Activated naive CD8-positive, alpha-beta T cell treated with anti-CD3 and anti-CD28 coated beads, Interleukin-2, amount 10 ng/mL, durations not matched to agents 7 days and 5 days (primary cell): ENCODE measurements at places on chromosomes 16 and 17. TPM values are rescaled to one million over a fixed set of nuclear protein-coding genes. Genes with fewer than 3 reads are reported as not detected.
A peak's percentile ranks its signal among the peaks of the same experiment; 100 is the strongest.

- no peak for DNase-seq
Measured at GRCh38 chr17:31533546-31534155, 142.2 kb downstream of the RAB11FIP4 start.

GRCh38 chr17:16818340-16818739 is 128.3 kb downstream of the CCDC144A start:
- no peak for DNase-seq

DNA sequence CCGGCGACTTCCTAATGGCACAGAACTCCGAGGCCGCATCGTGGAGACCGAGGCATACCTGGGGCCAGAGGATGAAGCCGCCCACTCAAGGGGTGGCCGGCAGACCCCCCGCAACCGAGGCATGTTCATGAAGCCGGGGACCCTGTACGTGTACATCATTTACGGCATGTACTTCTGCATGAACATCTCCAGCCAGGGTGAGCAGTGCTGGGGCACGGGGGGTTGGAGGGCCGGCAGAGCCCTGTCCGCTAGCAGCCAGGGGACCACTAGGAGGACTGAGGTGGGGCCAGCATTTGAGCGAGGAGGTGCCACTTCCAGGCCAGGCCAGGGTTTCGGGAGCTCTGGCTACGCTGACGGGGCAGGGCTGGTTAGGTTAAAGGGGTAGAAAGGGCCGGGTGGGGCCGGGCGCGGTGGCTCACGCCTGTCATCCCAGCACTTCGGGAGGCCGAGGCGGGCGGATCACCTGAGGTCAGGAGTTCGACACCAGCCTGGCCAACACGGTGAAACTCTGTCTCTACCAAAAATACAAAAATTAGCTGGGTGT is 5.1 kb downstream of the MPG start:
- no peak for DNase-seq

DNA sequence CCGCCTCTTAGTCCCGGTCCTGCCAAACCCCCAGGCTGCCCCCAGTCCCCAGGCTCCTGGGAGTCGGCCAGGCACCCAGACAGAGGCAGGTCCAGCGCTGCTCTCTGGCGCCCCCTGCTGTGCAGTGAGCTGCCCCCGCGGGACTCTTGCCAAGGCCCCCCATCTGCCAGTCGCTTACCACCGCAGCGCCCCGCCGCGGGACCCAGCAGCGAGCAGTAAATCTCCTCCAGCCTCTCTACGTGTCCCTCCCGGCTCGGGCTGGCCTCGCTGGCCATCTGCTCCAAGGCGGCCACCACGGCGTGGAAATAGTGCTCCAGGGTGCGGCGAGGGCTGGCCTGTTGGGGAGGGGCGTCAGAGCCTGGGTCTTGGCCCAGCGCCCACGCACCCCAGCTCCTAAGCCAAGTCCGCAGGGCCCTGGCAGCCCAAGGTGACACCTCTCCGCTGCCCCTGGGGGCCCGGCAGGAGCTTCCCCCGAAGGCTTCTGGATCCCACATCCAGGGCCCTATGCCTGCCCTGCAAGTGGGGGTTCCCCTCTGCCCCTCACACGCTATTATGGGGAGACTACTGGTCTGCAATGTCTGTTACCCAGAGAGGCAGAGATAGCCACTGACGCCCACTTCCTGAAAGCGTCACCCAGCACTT is 33.7 kb upstream of the MFSD6L start:
- DNase-seq: peak; percentile 65

DNA sequence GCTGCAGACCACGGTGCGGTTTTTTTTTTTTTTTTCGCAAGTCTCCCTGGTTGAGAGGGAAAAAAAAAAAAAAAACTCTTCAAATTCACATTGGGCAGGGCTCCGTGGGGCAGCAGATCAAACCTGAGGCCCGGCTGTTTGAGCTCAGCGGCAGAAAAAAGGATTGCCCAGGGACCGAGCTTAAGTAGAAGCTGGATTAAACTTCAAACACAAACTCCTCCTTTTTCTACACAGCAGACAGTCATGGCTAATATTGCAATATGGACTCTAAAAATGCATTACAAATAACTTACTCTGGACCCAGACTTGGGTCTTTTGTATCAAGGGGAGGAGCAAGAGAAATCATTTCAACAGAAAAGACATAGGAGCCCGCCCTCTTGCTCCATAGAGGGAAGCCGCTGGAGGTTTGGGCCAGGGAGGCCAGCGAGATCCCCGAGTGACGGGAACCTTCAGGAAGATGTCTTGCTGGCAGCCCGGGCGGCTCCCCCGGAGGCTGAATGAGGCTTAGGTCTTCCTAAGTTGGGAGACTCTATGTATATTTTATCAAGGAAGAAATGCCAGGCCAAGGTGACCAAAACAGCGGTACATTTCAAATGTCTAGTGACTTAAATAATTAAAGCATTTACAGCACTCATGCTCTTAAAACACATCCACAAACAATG is 167.7 kb downstream of the ZNF423 start:
- DNase-seq: no peak

- no peak for DNase-seq
Measured at GRCh38 chr16:87678618-87679017, 76.3 kb downstream of the JPH3 start.

GRCh38 chr17:44174427-44174826 is 3.9 kb downstream of the ASB16 start:
- DNase-seq: no peak

- no peak for DNase-seq
Measured at GRCh38 chr16:2472488-2472864, 1.4 kb downstream of the NTN3 start.

- DNase-seq: no peak
Measured at GRCh38 chr16:88415713-88416323, 33.1 kb downstream of the ZNF469 start.

GRCh38 chr17:54992797-54993639 is 24.5 kb downstream of the STXBP4 start:
- DNase-seq: no peak

DNA sequence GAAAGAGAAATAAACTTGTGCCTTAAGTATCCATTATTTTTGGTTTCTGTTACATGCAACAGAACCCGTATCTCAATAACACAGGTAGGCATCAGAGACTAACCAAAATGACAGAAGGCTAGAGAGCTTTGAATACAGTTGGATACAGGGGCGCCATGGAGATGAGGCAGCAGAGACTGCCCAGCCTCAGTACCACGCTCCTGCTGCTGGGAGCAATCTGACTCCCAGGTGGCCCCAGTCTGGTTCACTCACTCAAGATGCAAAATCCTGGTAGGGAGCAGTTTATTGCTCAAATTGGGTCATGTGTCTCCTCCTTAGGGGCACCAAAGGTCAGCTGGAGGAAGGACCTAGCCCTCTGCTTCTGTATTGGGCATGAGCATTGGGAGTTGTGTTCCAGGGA is 218.9 kb downstream of the USP22 start:
- DNase-seq: no peak

GRCh38 chr17:64499805-64500486 is 3.1 kb upstream of the POLG2 start:
- no peak for DNase-seq

DNA sequence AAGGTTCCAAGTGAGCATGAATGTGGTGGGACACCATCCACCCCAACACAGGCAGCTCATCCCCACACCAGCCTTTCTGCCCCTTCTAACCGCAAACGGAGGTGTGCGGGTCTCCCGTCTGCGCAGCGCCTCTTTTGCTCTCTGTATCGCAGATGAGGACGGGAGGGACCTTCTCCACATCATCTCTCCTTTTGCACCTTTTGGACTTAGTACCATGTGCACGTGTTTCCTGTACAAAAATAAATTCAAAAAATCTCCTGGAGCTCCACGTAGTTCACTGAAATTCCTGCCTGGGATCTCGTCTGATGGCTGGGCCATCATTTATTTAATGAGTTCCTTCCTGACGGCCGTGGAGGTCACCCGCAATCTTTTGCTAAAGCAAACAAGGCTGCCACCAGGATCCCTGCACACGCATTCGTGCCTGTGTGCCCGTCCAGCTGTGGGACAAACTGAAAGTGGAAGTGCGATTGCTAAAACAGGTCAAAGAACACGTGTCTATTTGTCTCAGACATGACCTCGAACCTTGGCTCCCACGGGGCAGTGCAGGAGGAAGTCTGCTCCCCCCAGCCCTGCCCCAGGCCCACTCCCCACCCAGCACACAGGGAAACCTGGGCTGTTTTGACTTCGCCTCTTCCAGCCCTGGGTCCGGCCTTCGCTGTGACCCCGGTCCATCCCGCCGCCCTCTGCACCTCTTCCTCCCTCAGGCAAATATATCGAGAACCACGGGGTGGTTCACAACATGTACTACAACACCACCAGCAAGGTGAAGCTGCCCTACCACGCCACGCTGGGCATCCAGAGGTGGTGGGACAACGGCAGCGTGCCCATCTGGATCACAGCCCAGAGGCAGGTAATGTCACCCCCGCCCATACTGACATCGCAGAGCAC is 2.3 kb downstream of the ENPP7 start:
- DNase-seq: no peak

DNA sequence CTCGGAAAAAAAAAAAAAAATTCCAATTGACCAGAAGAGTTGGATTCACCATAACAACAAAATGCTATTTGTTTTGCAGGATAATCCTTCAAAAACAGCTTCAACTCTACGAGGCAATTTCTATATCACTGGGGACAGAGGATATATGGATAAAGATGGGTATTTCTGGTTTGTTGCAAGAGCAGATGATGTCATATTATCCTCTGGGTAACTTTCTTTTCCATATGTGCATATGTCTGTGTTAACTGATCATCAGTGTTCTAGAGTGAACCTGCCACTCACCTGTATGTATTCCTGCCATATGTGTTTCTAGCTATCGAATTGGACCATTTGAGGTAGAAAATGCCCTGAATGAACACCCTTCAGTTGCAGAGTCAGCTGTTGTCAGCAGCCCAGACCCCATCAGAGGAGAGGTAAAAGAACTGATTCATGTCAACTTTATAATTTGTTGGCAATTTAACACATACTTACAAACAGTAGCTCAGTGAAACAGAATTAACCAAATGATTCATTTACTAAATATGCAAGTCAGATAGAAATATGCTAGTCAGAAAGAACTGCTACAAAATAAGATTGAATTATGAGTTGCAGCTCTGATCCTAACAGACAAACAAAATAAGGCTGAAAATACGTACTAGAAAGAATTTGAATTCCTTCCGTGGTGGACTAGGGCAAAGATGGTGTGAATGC is 14.2 kb downstream of the ERI2 start:
- DNase-seq: no peak

GRCh38 chr17:3740611-3741073 is 16.9 kb downstream of the HASPIN start:
- DNase-seq: no peak

DNA sequence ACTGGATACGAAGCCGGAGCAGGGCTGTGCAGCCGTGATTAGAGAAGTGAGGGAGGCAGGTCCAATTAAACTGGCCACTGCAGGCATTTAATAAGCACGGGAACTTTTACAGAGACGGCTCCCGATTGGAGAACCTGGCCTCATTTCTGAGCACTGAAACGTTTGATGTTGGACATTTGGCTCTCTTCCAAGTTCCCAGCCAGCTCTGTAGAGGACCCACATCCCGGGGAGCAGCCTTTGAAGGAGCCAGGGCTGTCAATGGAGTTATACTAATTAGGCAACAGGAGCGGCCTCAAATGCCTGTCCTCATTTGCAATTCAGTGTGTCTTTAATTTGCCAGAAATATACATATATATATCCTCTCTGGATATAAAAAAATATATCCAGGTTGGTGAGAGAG is 499.4 kb upstream of the C16orf82 start:
- no peak for DNase-seq

DNA sequence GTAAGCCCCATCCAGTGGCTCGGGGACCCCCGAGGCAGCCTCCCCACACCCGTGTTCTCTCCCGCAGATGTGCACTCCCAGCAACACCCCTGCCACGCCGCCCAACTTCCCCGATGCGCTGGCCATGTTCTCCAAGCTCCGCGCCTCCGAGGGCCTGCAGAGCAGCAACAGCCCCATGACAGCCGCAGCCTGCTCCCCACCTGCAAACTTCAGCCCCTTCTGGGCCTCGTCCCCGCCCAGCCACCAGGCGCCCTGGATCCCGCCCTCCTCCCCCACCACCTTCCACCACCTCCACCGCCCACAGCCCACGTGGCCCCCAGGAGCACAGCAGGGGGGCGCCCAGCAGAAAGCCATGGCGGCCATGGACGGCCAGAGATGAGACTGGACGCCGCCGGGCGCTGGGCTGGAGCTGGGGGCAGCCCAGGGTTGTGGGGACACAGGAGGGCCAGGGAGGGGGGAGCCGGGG is 5.0 kb downstream of the UBALD2 start:
- DNase-seq: peak; percentile 74

DNA sequence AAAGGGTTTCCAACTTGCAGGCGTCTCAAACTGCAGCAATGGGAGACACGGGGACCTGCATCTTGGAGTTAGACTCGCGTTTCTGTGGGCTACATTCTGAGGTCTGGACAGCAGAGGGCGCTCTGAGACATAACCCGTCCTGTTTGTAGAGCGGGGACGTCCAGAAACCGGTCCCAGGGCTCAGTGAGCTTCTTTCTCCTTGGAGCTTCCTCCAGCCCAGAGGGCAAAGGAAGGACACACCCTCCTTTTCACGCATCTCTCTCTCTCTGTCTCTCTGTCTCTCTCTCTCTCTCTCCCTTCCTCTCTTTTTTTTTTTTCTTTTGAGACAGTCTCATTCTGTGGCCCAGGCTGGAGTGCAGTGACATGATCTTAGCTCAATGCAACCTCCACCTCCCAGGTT is 19.8 kb downstream of the COX4I1 start:
- DNase-seq: peak; percentile 85

DNA sequence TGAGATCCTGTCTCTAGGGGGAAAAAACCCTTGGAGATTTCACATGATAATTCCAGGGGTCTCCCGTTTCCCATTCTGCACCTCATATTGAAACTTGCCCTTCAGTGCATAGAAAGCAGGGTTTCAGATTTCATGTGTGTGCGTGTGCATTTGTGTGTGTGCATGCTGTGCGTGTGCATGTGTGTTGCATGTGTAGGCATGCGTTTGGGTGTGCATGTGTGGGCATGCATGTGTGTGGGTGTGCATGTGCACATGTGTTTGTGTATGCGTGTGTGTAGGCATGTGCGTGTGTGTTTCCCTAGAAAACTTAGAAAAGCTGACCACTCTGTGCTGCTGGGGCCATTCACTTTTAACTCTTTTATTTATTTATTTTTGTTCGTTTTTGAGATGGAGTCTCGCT is 40.0 kb downstream of the IL21R start:
- no peak for DNase-seq

GRCh38 chr17:66578781-66579489 is 256.0 kb upstream of the CACNG5 start:
- DNase-seq: no peak

GRCh38 chr16:22372882-22373661 is 1.3 kb downstream of the CDR2 start:
- no peak for DNase-seq

DNA sequence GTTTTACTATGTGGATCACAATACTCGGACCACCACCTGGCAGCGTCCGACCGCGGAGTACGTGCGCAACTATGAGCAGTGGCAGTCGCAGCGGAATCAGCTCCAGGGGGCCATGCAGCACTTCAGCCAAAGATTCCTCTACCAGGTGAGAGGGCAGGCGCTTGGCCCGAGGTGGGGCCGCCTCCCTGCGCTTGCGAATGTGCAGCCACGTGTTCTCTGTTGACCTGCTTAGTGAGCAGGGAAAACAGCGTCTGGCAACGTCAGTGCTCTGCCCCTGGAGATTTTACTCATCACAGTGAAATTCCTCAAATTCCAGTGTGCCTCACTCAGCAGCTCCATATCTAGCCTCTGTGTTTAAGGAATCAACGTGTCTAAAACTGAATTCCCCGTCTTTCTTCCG is 33.4 kb upstream of the CLEC18A start:
- no peak for DNase-seq

GRCh38 chr17:47810200-47810821 is 11.3 kb downstream of the OSBPL7 start:
- DNase-seq: no peak

FOXN1 gene
- not detected for total RNA-seq

EFCAB13 gene
- total RNA-seq: 13.2 TPM

KCNJ16 gene
- total RNA-seq: not detected

RHBDL1 gene
- total RNA-seq: 1.7 TPM

IRF8 gene
- 27.8 TPM for total RNA-seq

C17orf50 gene
- not detected for total RNA-seq
